Activated naive CD4-positive, alpha-beta T cell treated with Interleukin-2 at 50 U/mL for 16 hours (primary cell): ENCODE measurements at places on chromosomes 3 and 15.

DNA sequence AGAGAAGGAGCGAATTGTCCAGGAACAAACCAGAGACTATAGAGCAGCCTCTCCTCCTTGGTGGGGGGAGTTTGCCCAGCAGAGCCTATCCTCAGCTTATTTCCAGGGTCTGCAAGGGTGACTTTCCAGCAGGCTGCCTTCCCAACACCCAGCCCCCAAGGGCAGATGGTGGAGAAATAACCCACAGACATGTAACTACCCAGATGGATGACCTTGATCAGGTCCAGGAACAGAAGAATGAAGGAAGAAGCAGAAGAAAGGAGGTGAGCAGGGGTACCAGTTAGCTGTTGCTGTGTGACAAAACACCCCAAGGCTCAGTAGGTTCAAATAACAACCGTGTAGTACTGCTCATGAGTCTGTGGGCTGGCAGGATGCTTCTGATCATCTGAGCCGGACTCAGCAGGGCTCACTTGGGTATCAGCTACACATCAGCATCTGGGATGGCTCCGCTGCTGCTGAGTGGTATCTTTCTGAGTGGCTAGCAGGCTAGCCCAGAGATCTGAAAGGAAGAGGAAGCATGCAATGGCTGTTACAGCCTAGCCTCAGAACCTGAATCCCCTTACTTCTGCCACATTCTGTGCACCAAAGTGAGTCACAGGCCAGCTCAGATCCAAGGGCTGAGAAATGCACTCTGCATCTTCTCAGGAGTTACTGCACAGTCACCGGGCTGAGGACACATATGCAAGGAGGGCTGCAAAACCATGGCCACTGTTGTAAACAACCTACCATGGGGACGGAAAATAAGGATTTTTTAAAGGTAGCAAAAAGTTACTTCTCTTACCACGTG lies 22.2 kb upstream of the TXNRD3 start:
- no peak for DNase-seq

DNA sequence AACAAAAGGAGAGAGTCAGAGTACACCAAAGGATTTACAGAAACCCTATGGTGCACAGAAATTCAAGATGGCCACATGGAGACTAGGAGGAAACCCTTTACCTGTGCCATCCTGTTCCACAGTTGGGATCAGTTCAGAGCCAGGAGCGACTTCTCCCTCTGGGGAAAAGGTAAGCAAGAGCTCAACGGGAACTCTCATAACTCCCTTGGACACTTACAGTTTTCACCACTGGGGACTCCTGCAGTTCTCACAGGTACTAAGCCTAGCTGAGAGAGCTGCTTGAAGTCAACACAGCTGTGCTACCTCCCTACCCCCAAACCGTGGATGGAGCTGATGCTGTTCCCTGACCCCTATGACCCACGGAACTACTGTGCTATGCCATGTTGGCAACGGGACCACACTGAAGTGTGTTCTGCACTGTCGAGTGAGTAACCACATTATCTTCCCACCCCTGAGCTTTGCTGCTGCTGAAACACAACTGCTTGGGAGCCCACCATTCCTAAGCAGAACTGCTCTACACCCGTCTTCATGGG lies 606.8 kb downstream of the GBE1 start:
- no peak for DNase-seq

- DNase-seq: no peak
Measured at GRCh38 chr3:185648396-185648795, 62.3 kb downstream of the SENP2 start.

DNA sequence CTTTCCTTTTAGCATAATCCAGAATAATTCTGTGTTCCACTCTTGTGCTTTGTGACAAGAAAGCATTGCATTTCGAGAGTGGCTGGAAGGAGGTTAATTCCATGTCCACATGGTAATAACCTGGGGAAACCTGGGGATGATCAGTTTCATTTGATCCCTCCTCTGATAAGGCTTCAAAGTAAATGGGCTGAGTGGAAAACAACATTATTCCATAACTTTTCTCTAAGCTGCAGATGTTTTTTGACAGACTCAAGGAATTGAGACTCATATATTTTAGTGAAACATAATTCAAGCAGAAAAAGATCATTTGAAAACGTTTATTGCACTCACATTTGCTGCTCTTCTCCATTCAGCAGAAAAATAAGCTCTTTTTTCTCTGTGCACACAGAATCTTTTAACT lies 44.6 kb downstream of the ROBO2 start:
- DNase-seq: no peak

- no peak for DNase-seq
Measured at GRCh38 chr3:49399461-49399860, 12.3 kb downstream of the RHOA start.

GRCh38 chr3:53519065-53519709 lies 24.8 kb downstream of the CACNA1D start:
- no peak for DNase-seq

DNA sequence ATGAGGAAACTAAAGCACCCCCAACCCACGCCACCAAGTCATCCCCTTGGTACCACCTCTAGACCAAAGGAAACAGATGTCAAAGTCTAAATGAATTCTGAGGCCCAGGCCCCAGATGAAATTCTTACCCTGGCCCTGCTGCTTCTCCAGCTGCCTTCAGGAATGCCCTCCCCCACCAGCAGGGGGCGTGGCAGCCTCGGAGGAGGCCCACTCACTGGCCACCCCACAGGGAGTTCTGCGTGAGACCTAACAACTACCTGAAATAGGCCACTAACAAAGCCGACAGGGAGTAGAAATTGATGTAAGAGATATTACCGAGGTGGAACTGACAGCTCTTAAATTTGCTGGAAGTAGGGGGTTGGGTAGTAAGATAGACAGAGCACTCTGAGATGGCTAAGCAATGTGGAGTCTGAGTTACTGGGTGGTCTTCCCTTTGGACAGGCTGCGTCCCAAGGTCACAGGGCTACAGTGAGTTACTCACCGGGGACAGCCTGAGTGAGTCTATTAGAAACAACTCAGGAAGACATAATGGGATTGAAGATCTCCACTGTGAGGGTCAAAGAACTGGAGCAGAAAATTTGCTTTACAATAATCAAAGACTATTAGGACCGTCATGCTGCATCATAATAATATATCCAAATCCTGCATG lies 240.7 kb downstream of the SHOX2 start:
- peak; percentile 16 for DNase-seq

GRCh38 chr3:55489798-55490132 lies 2.7 kb upstream of the WNT5A start:
- DNase-seq: no peak

- no peak for DNase-seq
Measured at GRCh38 chr3:48399387-48400172, 27.6 kb downstream of the FBXW12 start.

- DNase-seq: no peak
Measured at GRCh38 chr15:25785641-25786025, 77.5 kb downstream of the ATP10A start.

DNA sequence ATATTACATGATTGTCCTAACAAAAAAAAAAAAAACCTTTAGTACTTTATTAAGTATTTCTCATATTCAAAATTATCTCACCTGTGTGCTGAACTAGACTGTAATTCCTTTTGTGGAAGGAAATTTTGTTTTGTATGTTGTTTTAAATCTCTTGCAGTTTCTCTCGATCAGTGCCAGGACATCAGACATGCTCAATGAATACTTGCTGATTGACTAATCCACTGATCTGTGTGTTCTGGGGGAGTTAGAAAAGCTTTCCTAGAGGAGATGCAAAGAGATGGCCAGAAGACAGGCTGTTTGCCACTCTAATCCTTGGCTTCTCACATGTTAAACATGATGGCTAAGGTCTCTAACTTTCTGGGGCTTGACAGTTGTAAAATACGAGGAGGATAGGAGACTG lies 233.3 kb upstream of the NR2E3 start:
- DNase-seq: no peak

- peak; percentile 20 for DNase-seq
Measured at GRCh38 chr15:94119923-94120775, 111.2 kb upstream of the MCTP2 start.

GRCh38 chr3:28777806-28778475 lies 429.3 kb upstream of the AZI2 start:
- DNase-seq: no peak

GRCh38 chr3:114884213-114884923 lies 262.7 kb downstream of the ZBTB20 start:
- DNase-seq: no peak

- no peak for DNase-seq
Measured at GRCh38 chr3:40691452-40691861, 166.7 kb downstream of the ZNF621 start.
